Tracheal epithelial cell (primary cell): ENCODE measurements at places on chromosomes 12 and 14. TPM values are rescaled to one million over a fixed set of nuclear protein-coding genes. Genes with fewer than 3 reads are reported as not detected.

CLEC1B gene
- total RNA-seq: not detected in 2 replicates

GATC gene
- total RNA-seq: 19.8 and 32.2 TPM in 2 replicates

NTN4 gene
- 47.5 and 108 TPM in 2 replicates for total RNA-seq

NKX2-8 gene
- total RNA-seq: 0.21 TPM in 1 of 2 replicates, not detected in the other

CELA1 gene
- not detected in 2 replicates for total RNA-seq

LPAR5 gene
- total RNA-seq: 2.3 and 3.9 TPM in 2 replicates

TMEM119 gene
- 0.96 TPM in 1 of 2 replicates, not detected in the other for total RNA-seq

GALNT16 gene
- total RNA-seq: not detected in 2 replicates

SNAPC1 gene
- total RNA-seq: 20.5 and 21.9 TPM in 2 replicates

CAPZA3 gene
- 0.24 TPM in 1 of 2 replicates, not detected in the other for total RNA-seq

SETD3 gene
- 75.4 and 76.9 TPM in 2 replicates for total RNA-seq

NINJ2 gene
- 0.48 and 1.3 TPM in 2 replicates for total RNA-seq

SLCO1B1 gene
- not detected in 2 replicates for total RNA-seq

ERBB3 gene
- total RNA-seq: 22.9 and 29.6 TPM in 2 replicates

AGAP2 gene
- total RNA-seq: under 0.01 and 0.21 TPM in 2 replicates

SVOP gene
- total RNA-seq: not detected in 2 replicates

GPR162 gene
- total RNA-seq: 0.72 TPM in 1 of 2 replicates, not detected in the other

TESPA1 gene
- total RNA-seq: not detected in 2 replicates

SLC25A47 gene
- not detected in 2 replicates for total RNA-seq

IFI27 gene
- total RNA-seq: 30.7 and 39.5 TPM in 2 replicates

CNTN1 gene
- total RNA-seq: 7.2 and 9.8 TPM in 2 replicates

SUDS3 gene
- total RNA-seq: 37.8 and 39.4 TPM in 2 replicates

C12orf54 gene
- total RNA-seq: 3.4 TPM in 1 of 2 replicates, not detected in the other

FGF23 gene
- total RNA-seq: not detected in 2 replicates

THTPA gene
- total RNA-seq: 5.5 and 6.7 TPM in 2 replicates

ARHGEF40 gene
- 11.5 and 18.3 TPM in 2 replicates for total RNA-seq

BICD1 gene
- 3.2 and 5.3 TPM in 2 replicates for total RNA-seq

ITGA5 gene
- total RNA-seq: 111 and 332 TPM in 2 replicates

CLEC2B gene
- total RNA-seq: 4.1 and 11.9 TPM in 2 replicates

MUCL1 gene
- total RNA-seq: not detected in 2 replicates

NTF3 gene
- 1.2 TPM in 1 of 2 replicates, not detected in the other for total RNA-seq

KRAS gene
- 18.3 and 18.8 TPM in 2 replicates for total RNA-seq

RTL1 gene
- not detected in 2 replicates for total RNA-seq

MTERF2 gene
- total RNA-seq: 2.1 and 2.2 TPM in 2 replicates
